ENCODE measurements at places on chromosomes 1 and 21.

GRCh38 chr21:37414292-37415253, 48.0 kb downstream of the DYRK1A start:
- no peak for DNase-seq

GRCh38 chr1:109532365-109533136, 7.1 kb upstream of the GPR61 start:
- peak; percentile 58 for DNase-seq

DNA sequence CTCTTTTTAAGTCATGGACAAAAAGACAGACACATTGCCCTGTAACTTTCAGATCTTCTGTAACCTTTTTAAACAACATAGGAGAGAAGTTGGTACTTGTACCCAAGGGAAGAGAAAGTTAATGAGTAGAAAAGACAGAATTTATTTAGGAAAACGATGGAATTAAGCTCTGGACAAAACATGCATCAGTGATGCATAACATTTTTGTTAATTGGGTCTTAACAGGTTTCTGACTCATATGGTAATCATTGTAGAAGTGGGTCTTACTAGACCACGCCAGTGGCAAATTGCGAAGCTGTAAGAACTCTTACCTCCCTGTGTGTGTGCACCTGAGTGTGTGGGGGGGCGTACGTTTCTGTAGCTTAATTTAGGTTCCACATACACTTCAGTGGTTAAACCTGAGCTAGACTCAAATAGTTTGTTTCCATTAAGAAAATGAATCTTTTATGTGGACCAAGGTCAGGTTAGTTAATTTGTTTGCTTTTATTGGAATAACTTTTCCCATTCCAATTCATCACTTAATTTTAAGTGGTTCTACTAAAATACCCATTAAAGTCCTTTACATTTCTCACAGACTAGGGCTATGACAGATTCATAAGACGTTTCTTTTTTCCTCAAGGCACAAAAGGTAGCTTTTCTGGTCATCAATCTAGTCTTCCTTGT, 48.1 kb downstream of the NFIA start:
- DNase-seq: no peak

GRCh38 chr1:207309745-207310273, 11.7 kb upstream of the CD55 start:
- no peak for DNase-seq

- no peak for DNase-seq
Measured at GRCh38 chr1:52914463-52914862, 7.1 kb downstream of the ECHDC2 start.

GRCh38 chr1:72366466-72366865, 84.1 kb upstream of the NEGR1 start:
- no peak for DNase-seq

- DNase-seq: no peak
Measured at GRCh38 chr1:111621050-111621449, 1.5 kb downstream of the RAP1A start.

DNA sequence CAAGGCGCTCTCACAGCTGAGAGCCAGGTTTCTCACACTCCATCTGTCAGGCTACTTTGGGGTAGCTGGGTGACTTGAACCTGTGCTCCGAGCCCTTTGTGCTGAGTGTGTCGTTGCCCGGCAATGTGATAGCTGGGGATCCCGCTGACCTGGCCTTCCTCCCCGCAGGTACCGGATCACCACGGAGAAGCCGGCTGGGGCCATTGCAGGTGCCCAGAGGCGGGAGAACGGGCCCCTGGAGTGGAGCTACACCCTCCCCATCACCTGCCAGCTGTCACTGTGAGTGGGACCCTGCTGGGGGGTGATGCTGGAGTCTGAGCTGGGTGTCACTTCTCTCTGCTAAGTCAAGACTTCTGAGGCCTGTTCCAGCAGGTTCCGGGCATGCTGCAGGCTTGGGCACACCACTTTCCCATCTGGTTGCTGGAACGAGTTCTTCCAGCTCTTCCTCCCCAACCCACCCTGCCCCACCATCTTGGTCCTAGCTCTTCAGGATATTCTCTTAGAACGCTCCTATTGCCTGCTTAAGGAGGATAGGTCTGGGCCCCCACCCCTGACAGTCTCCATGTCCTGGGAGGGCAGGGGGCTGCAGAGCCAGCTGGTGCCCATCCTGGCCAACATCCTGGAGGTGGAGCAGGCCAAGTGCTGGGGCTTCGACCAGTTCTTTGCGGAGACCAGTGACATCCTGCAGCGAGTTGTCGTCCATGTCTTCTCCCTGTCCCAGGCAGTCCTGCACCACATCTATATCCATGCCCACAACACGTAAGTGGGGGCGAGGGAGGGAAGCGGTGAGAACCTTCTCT, 7.5 kb downstream of the IKBKE start:
- DNase-seq: no peak

DNA sequence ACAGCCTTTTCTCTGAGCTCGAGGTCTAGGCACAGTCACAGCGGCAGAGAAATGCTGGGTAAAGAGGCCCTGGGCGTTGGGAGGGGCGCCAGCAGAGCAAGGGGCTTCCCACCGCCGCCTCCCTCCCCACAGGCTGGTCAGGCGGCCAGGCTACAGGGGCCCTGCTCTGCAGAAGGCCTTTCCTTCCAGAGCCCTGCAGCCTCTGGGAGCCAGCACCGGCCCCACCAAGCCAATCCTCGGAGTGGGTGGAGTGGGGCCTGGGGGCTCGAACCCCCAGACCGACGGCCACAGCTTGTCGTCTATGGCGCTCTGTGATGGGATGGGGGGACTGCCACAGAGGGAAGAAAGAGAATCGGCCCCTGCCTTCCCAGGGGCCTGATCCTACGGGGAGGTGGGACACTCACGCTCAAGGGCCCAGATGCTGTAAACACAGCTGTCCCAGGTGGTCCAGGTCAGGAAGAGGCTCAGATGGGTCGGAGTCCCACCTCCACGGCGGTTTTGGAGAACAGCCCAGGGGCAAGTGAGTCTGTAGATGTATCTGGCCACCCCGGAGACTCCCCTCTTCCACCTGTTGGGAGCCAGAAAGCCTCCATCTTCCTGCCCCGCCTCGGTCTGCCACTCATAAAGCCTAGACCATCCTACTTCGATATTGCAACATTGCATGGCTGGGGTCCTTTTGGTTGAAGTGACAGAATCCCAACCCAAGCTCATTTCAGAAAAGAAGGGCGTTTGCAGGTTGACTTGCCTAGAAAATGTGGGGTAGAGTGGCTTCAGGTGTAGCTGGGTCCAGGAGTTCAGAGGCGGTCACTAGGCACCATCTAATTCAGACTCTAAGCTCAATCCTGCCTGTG, 95.6 kb downstream of the SIK1 start:
- no peak for DNase-seq
